ENCODE measurements at places on chromosomes 16 and 17.

- H3K27ac ChIP-seq = no peak overlapping the region
- H3K27me3 ChIP-seq = peaks cover 6% of the 10 kb centered on the region
- H3K4me3 ChIP-seq = no peak overlapping the region
Observed at GRCh38 chr17:67016039-67016762, 28.2 kb upstream of the CACNG1 start.

- no peak overlapping the region for H3K4me3 ChIP-seq
- H3K4me1 ChIP-seq = no peaks in the 10 kb centered on the region
- no peak for DNase-seq
- H3K27ac ChIP-seq = no peak overlapping the region
Observed at GRCh38 chr16:56539656-56540055, 19.8 kb upstream of the BBS2 start.

DNA sequence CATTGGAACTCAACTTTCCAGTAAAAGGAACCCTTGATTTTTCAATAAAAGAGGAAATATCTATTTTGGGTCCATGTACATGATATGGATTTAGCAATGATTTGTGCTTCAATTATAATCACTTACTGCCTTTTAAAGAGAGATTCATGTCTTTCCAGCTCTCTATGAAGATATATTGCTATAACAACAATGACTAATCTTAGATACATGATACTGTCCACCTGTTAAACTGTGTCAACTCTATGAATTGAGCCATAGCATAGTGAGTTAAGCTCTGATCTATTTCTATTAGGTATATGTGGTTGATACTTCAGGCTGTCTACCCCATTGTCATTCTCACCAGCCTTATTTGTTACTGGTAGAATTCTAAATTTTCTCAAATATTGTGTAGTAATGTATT is 15.0 kb upstream of the MPHOSPH6 start:
- H3K27me3 ChIP-seq = peaks cover 4% of the 10 kb centered on the region
- H3K4me1 ChIP-seq = no peaks in the 10 kb centered on the region
- no peak overlapping the region for H3K4me3 ChIP-seq
- no peak overlapping the region for H3K27ac ChIP-seq

DNA sequence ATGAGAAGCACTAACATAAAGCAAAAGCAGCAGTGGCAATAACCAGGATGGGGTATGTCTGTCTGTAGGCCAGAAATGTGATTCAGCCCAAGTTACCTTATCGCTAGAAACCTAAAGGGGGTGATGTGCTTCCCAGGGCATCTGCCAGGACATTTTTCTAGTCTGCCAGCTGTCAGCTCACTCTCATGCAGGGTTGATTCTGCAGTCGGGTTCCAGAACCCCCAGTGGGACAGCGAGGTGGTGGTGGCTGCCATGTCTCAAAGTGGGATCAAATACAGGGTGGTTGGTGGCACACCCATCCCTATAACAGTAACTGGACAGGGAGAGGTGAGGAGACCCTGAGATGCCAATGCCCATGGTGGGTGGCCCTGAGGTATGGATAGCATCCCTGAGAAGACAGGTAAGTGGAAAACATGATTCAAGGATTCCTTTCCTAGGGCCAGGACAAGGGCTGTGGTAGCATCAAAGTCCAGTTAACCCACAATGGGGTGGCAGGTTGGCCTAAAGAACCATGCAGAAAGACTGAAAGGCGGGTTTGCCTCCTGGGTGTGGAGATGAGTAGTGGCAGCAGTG is 84.3 kb downstream of the TNFRSF13B start:
- H3K4me1 ChIP-seq = no peaks in the 10 kb centered on the region
- no peak overlapping the region for H3K27ac ChIP-seq
- H3K27me3 ChIP-seq = no peaks in the 10 kb centered on the region
- H3K36me3 ChIP-seq = no peaks in the 10 kb centered on the region

DNA sequence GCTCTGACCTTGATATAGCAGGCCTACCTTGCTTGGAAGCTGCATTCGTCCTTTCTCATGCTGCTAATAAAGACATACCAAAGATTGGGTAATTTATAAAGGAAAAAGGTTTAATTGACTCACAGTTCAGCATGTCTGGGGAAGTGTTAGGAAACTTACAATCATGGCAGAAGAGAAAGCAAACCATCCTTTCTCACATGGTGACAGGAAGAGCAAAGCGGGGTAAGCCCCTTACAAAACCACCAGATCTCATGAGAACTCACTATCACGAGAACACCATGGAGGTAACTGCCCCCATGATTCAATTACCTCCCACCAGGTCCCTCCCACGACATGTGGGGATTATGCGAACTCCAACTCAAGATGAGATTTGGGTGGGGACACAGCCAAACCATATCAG is 6.0 kb upstream of the MAPT start:
- H3K27me3 ChIP-seq = no peaks in the 10 kb centered on the region
- no peak overlapping the region for H3K4me3 ChIP-seq
- H3K36me3 ChIP-seq = no peaks in the 10 kb centered on the region
- H3K27ac ChIP-seq = no peak overlapping the region
- no peaks in the 10 kb centered on the region for H3K4me1 ChIP-seq

GRCh38 chr17:31486351-31487062 is 95.0 kb downstream of the RAB11FIP4 start:
- no peaks in the 10 kb centered on the region for H3K27me3 ChIP-seq
- no peaks in the 10 kb centered on the region for H3K36me3 ChIP-seq
- no peak overlapping the region for H3K27ac ChIP-seq
- peaks cover 40% of the 10 kb centered on the region for H3K4me1 ChIP-seq
- no peak overlapping the region for H3K4me3 ChIP-seq

GRCh38 chr17:51604299-51605020 is 344.1 kb downstream of the UTP18 start:
- no peak overlapping the region for H3K4me3 ChIP-seq
- H3K27me3 ChIP-seq = no peaks in the 10 kb centered on the region
- H3K27ac ChIP-seq = no peak overlapping the region
- no peak for DNase-seq
- no peaks in the 10 kb centered on the region for H3K4me1 ChIP-seq
- no peaks in the 10 kb centered on the region for H3K36me3 ChIP-seq

DNA sequence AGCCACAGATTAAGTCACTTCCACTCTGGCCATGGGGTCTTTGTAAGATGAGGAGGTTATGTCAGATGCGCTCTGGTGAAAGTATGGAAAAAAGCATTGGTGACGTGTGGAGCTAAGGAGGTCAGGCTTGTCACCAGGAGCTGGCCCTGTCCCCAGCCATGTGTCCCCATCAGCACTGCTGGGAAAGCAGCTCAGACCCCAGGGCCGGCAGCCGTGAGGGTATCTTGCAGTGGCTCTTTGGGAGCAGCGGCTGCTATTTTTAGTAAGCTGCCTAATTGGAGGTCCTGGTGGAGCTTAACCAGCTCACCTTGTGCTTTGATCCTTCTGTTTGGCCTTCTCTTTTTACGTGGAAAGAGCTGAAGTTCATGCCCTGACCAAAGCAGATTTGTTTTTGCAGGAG is 60.9 kb downstream of the MPRIP start:
- H3K4me1 ChIP-seq = peaks cover 21% of the 10 kb centered on the region
- no peak overlapping the region for H3K27ac ChIP-seq
- no peak for DNase-seq
- H3K4me3 ChIP-seq = no peak overlapping the region
- H3K36me3 ChIP-seq = peaks cover 11% of the 10 kb centered on the region
- H3K27me3 ChIP-seq = no peaks in the 10 kb centered on the region

DNA sequence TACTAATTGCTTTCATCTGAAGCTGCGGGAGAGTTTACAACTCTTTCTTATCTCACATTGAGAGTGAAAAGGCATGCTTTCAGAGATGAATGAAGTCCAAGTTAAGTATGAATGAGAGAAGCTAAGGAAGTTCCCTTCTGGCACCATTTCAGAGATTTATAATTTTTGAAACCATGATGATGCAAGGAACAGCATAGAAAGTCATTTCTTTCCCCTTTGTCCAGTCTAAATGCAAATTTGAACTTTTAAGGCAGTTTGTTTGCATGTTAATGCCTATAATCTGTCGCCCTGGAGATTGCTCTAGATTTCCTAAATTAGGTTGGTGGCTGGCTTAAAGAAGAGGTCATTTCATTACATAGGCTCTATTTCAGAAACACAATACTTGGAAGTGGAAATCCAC is 594.8 kb upstream of the GOT2 start:
- no peak for DNase-seq
- H3K4me3 ChIP-seq = no peak overlapping the region
- H3K36me3 ChIP-seq = no peaks in the 10 kb centered on the region
- H3K4me1 ChIP-seq = no peaks in the 10 kb centered on the region
- H3K27me3 ChIP-seq = no peaks in the 10 kb centered on the region

DNA sequence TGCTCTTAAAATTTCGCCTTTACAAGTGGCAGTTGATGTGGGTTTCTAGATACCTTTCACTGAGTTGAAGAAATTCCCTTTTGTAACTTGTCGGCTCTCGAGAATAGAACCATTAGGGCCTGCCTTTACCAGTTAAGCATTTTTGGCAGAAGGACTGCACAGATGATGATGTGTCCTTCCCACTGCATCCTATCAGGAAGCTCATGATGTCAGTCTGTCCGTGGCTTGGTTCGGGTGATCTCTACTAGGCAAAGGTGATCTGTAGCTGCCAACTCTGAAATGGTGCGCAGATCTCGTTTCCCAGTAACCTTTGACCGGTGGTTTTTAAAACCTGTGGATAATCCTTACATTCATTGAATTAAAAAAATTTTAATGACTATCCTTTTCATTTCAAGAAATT is 49.7 kb downstream of the ZNRF1 start:
- H3K36me3 ChIP-seq = no peaks in the 10 kb centered on the region
- no peak for DNase-seq
- no peak overlapping the region for H3K27ac ChIP-seq
- H3K4me1 ChIP-seq = no peaks in the 10 kb centered on the region

Measured in CD4-positive, alpha-beta T cell (primary cell).